ENCODE measurements at places on chromosomes 7 and 10.

- DNase-seq = no peak
Observed at GRCh38 chr10:27099448-27099847, 846 bp downstream of the ANKRD26 start.

DNA sequence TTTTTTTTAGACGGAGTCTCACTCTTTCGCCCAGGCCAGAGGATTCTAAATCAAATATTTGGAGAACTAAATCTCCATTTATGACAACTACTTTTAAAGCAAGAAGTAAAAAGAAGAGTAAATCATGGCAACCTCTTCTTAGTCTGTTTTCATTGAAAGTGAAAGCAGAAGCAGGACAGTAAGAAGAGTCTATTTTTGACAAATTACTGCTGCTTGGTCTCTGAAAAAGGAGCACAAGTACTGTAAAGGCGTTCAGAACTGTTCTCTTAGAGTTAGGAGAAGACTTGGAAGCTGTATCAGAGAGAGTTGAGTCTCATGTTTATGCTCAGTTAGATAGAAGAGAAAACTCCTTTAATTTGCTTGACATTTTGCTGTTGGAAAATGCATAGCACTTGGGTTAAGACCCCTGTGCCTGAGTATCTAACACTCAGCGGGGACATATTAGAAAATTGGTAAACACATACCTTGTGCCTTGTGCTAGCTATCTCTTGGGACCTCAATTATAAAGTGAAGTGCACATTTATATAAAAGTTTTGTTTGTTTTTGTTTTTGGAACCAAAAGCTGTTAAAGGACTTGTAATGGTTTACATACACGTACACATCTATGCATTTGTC is 433.0 kb downstream of the ANKRD7 start:
- DNase-seq = no peak

GRCh38 chr7:139683137-139683921 is 94.5 kb downstream of the HIPK2 start:
- no peak for DNase-seq

DNA sequence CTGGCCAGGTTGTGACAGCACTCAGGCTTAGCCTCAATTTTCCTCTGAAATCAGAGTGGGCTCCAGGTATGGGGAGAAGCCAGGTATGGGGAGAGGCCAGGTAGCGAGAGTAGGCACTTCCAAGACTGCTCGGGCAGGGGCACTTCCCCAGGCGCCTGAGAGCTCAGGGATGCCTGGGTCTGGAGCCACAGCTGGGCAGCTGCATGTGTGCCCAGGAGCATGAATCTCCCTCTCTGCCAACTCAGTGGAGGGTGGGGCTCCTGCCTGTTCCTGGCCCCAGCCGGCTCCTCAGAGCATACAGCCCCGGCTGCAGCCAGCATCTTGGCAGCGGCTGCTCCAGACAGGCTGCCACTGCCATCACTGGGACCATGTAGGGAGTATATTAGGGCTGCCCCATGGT is 313.9 kb downstream of the AUTS2 start:
- no peak for DNase-seq

GRCh38 chr10:95742485-95742884 is 13.5 kb upstream of the ENTPD1 start:
- DNase-seq = no peak

Measured in CD4-positive, alpha-beta T cell treated with Interleukin-21 for 1 hour (primary cell).